CMK (cell line): ENCODE measurements at places on chromosomes 7 and 10.
A peak's percentile ranks its signal among the peaks of the same experiment; 100 is the strongest.

DNA sequence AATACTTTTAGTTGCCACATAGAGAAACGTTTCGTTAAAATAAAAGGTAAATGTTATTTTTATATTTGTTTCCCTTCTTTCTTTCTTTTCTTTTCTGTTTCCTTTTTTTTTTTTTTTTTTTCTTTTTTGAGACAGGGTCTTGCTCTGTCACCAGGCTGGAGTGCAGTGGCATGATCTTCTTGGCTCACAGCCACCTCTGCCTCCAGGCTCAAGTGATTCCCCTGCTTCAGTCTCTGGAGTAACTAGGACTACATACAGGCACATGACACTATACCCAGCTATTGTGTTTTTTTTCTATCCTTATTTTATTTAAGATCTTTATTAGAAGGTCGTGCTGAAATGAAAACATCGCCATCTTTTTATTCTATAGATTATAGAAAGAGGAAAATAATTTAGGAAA lies 661.8 kb upstream of the MBL2 start:
- no peak for DNase-seq

GRCh38 chr10:98030093-98030821 lies at the start of gene CRTAC1:
Gene CRTAC1, minus strand, starts transcription at chr10:98030621. Its CDS starts 149 bp downstream, at chr10:98030472.
- no peak for DNase-seq

DNA sequence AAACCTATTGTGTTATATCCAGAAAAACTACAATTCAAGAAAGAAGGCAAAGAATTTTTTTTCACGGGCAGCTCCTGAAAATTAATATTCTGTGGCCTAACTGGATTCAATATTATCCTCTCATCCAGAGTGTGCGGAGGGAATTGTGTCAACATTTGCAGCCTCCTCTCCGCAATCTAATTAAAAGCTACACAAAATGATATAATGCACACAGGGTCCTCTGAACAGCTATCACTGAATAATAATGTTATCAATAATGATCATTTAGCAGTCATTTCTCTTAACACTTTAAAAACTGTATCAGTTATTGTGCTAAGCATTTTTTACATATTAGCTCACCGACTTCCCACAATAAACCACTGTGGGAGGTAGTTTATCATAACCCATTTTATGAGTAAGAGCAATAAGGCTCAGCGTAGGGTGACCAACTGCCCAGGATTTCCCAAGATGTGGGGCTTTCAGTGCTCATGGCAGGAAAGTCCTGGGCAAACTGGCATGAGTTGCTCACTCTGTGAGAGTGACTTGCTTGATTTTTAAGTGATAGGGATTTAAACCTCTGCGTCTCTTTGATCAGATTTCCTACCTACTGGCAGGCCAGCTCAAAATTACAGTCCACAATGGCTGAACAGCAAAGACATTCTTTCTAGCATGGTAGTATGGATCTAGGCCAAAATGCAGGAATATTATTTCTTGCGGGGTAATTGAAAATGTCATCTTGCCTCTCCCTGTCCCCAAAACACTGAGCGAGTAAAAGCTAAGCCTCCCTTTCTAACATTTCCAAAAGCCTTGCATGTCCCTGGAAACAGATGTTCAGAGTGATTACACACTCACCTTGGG lies 65.7 kb downstream of the AOAH start:
- DNase-seq, result no peak

DNA sequence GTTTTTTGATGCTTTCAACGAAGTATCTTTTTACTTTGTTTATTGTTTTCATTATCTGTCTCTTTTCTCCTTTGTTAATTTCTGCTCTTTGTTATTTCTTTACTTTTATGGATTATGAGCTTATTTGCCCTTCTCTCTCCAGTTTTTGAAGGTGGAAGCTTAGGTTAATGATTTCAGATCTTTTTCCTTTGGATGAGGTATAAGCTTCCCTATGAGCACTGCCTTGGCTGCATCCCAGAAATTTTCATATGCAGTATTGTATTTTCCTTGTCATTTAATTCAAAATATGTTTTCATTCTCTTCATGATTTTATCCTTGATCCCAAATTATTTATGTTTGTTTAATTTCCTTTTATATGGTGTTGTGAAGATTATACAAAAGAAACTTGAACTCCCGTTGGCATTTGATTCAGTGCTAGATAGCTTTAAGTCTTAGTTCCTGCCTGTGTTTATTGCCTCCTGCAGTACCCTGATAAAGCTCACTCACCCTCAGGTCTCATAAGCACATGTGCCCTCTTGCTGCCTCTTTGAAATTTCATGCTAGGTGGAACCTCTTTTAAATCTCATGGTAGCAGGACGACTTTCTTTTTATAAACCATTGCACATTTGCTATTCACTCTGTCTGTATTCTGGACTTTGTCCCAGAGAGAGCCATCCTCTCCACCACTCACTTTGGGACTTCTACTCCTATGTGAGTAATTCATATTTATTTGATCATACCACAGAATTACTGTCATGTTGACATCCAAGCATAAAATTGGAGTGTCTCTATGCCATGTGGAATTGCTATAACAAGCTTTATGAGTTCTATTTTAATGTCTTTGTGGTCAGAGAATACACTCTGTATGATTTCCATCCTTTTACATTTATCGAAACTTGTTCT lies 23.0 kb upstream of the CEP41 start:
- DNase-seq, result peak; percentile 44

DNA sequence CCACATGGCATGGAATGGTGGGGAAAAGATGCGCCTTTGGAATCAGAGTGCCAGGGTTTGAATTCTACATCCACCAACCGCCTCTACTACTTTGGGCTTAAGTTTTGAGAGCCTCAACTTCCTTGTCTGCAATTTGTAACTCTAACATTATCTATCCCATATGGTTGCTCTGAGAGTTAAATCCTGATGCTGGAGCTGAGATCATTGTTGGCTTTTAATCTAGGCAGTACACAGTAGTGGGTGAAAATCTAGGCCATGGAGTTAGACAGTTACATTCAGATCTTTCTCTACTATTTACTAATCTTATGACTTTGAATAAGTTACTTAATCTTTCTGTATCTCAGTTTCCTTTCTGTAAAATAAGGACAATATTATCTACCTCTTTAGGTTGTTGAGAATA lies 149.7 kb upstream of the AOAH start:
- DNase-seq, result no peak

DNA sequence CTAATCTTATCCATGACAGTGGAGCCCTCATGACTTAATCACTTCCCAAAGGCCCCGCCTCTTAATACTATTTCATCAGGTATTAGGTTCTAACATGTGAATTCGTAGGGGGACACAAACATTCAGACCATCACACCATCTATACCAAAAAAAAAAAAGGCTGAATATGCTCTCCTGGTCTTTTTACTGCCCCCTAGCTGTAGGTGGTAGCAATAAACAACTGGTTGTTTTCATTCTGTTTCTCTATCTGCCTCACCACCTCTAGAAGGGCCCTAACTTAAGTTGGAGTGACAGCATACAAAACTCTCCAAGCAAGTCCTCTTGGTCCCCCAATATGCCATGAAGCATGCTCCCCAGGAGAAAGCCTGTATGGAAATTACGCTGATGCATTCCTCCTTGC lies 94.1 kb downstream of the GRM8 start:
- DNase-seq, result no peak

- no peak for DNase-seq
Measured at GRCh38 chr10:75506930-75507329, 75.5 kb downstream of the LRMDA start.

DNA sequence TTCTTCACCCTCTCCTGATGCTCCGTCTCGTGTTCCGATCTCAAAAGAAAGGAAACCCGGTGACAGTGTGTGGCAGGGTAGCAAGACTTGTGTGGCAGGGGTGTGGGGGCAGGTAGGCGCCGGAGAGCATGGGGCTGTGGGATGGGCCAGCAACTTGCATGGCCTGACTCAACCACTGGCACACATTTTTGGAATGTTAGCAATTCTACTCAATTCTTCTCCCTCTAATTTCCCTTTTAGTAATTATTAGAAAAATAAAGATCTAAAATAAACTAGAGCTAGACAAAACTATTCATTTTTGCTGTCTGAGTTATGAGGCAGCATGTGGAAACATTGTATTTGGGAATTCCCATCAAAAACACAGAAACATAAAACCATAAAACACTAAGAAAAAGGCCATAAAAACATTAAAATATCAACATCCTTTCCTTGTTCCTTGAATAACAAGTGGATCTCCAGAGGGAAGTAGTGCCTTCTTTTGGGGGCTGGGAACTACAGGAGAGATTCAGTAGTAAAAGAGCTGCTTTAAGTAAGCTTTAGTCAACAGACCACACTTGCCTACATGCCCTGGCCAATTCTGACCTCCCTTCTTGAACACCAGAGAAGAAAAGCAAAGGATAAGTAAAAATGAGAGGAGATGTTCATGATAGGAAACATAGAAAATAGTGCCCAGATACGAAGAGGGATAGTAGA lies 21.8 kb downstream of the SEMA3C start:
- DNase-seq, result no peak

GRCh38 chr10:102644066-102644645 lies at the start of gene TRIM8:
Gene TRIM8, plus strand, starts transcription at chr10:102644479. Its CDS starts 139 bp downstream, at chr10:102644618.
- no peak for DNase-seq

GRCh38 chr10:106740-107139 lies 28.5 kb upstream of the ZMYND11 start:
- peak; percentile 45 for DNase-seq

- no peak for DNase-seq
Measured at GRCh38 chr10:50260791-50261281, 9.5 kb upstream of the ASAH2 start.

DNA sequence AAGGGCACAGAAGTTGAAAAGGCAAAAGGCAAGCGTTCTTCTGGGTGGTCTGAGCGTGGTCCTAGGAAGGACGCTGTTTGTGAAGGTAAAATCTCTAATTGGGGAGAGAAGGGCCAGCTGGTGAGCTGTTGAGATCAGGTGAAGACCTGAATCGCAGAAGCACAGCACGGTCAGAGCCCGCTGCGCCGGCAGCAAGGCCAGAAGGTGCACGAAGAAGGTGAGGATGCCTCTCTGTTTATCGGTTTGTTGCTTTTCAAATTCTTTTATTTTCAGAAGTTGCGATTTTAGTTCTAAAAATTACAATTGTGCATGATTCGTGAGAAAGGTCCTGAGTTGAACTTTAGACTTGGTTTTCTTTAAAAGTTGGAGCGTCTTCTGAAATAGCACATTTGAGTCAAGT lies 247.8 kb upstream of the FOXK1 start:
- DNase-seq, result no peak

GRCh38 chr7:154765118-154765517 lies 237.8 kb downstream of the PAXIP1 start:
- DNase-seq, result no peak

DNA sequence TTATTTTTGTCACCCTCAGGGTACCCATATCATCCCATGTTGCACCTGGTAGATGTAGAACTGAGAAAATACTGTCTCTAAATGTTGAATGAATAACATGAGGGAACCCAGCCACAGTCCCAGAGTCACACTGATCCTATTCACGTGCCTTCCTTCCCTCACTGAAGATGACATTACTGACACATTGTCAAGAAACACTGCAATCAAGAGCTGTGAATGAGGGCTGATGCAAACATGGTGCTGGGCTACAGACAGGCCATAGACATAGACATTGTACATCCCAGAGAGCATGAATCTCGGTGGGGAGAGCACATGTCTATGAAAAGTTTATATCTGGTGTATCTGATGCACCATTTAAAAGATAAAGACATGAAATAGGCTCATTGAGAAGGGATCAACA lies 9.8 kb downstream of the SLC13A4 start:
- DNase-seq, result no peak

- DNase-seq, result no peak
Measured at GRCh38 chr10:44153918-44154670, 230.8 kb downstream of the CXCL12 start.

- no peak for DNase-seq
Measured at GRCh38 chr10:61901829-61902444, 438 bp downstream of the ARID5B start.
